ENCODE measurements at places on chromosomes 13 and 19.

- DNase-seq: no peak
Measured at GRCh38 chr13:50392977-50393376, 377.7 kb downstream of the KCNRG start.

DNA sequence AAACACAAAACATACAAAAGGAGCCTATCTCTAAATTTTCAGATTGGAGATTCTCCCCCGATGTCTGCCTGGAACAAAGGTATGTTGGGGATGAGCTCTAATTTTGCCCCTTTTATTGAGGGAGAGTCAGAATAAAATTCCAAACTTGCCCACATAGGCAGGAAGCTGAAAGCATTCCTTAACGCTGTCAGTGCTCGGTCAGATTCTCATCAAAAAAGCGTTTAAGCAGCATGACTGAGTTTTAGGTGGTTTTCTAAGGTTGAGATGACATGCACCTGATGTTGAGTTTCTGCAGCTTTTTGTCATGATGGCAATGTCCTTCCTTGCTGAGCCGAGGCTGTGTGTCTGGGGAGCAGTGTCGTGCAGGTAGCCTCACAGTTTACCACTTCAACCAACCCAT lies 48.4 kb upstream of the MEDAG start:
- DNase-seq: no peak

DNA sequence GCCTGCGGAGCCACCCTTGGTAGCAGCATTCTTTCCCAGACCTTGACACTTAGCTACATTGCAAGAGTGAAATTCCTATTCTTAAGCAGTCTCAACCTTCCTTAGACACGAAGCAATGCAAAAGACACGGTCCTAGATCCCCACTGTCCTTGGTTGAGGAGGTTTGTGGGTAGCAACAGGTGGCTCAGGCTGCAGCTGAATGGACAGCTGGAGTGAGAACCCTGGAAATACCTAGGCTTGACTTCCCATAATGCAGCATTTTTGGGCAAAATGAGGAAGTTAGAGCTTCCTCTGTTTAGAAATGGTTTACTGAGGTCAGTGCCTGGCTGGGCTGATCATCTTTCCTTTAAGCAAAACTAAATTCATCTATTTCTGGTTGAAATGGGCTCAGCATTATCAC lies 296.6 kb downstream of the RFC3 start:
- no peak for DNase-seq

- DNase-seq: no peak
Measured at GRCh38 chr13:39107561-39107960, 69.3 kb downstream of the NHLRC3 start.

DNA sequence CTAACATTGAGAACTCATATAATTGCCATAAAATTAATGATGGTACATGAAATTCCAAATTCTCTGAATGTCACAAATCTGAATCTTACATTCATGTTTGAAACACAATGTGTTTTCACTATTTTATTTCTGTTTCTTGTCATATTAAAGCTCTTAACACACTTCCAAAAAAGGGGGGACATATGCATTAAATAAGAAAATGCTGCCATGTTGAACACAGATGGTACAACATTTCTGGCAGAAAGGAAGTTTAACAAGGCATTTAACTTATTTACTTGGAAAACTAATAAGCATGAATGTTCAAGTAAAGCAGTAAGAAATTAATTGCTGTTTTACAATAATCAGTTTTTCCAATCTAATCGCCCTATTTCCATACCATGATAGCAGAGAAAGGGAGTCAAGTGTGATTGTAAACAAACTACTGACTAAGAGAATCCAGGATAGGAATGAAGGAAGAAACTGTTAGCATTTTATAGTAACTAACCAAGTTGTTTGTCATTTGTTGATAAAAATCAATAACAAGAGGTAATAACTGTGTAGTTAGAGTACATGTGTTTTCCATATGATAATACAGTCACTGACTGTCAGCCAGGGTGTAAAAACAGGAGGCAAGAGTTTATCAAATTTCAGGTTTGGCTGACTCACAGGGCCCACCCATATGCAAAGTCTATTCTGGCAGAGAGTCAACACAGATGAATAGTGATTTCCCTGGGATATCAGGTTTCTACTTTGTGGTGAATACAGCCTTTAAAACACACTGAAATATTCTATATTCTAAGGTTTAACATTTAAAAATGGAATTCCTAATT lies 5.7 kb upstream of the FOXO1 start:
- DNase-seq: no peak

DNA sequence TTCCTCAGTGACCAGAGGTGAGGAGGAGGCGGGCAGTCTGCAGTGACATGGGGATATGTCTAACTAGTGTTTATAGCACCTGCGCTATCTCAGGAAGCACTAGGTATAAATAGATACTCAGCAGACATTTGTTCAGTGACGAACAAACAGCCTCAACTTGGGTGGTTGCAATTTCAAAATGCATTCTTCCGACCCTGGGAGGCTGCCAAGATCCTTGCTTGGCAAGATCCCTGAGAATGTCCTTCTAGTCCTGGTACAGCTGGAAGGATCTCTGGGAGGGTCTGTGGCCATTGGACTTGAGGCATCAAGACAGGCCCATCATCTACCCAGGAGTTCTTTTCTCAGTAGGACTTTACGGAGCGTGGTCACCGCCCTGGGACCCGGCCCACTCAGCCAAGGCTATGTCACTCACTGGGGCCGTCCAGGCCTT lies 299.5 kb downstream of the ZNF536 start:
- peak; percentile 76 for DNase-seq

GRCh38 chr13:106376401-106377112 lies 158.9 kb downstream of the EFNB2 start:
- no peak for DNase-seq

All from sciatic nerve (tissue), 2 donors.